ENCODE measurements at places on chromosomes 7 and 10. TPM values are rescaled to one million over a fixed set of nuclear protein-coding genes. Genes with fewer than 3 reads are reported as not detected.

Gene SPAM1
- not detected for total RNA-seq

Gene RELN
- total RNA-seq: not detected

Gene TET1
- under 0.01 TPM for total RNA-seq

Gene SLC35G1
- 2.1 TPM for total RNA-seq

Gene SMIM30
- 55.4 TPM for total RNA-seq

Gene ATRNL1
- 0.53 TPM for total RNA-seq

Gene NKX1-2
- 2.1 TPM for total RNA-seq

Gene PLAC9
- not detected for total RNA-seq

Gene PRTFDC1
- 2.4 TPM for total RNA-seq

Gene KAZALD1
- 4.0 TPM for total RNA-seq

Data from bronchial epithelial cell (primary cell).